ENCODE measurements at places on chromosomes 2 and 18.

DNA sequence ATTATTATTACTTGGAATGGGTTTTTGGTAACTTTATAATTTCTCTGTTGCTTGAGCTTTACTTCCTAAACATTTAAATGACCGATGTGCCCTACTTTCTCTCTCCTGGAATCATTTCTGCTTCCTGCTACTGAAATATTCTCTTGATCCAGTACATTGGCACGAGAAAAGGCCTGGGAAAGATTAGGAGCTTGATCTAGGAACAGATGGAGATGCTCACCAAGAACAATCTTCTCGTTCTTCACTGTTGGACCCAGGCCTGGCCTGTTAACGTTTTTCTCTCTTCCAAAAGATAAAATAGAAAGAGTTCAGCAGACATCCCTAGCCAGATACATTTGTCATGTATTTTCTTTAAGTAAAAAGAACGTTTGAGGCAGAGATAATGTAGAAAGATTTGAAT, 1356.8 kb upstream of the CRIM1 start:
- DNase-seq: peak; percentile 20

DNA sequence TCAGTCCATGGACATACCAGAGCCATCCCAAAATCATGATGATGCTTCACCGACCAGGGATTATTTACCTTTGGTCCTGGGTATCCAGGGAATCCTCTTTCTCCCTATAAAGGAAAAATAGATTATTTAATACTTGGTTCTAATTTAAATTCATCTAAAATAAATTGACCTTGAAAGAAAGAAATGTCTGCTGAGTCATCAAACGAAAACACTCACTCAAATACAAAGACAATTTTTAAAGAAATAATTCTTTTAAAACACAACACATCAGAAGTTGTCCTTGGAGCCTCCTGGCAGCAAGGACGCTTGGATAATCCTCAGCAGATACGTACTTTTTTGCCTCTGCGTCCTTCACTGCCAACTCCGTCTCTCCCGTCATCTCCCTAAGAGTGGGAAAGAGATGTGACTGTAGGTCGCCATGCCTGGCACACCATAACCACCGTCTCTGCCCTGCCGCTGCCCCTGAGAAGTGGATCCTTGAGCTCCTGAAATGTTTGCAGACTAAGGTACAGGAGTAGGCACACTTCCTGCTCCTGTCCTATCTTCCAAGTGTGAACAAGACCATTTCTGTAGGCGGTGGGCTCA, 65.6 kb downstream of the COL6A3 start:
- DNase-seq: no peak

DNA sequence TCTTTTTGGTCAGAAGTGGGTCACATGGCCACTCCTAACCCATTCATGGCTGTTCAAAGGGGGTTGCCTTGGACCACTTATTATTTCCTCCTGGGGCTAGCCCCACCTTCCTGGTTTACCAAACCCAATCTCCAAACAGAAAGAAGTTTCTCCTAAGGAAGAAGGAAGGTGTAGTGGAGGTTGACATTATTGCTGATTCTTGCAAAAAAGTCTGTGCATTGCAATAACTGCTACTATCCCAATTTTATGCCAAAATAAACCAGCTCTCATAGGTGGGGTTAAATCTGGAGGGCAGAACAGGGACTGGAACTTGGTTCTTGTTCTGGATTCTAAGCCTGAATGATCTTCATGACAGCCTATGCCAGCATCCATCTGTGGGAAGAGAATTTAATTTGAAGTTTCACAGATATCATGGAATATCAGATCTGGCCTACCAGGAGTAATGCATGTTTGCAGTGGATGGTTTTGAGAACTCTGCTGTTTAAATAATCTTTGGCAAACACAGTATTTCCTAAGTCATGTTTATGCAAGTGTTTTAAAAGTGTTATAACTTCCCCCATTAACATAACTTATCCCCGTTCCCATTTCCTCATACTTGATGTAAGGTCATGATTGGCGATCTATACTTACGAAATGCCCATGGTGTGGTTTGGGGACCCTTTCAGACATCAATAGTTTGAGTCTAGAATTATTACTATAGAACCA, 11.9 kb downstream of the ANXA4 start:
- no peak for DNase-seq

GRCh38 chr2:16100006-16100405, 159.7 kb downstream of the MYCN start:
- DNase-seq: no peak

- DNase-seq: no peak
Measured at GRCh38 chr2:188046437-188046836, 245.2 kb upstream of the GULP1 start.

DNA sequence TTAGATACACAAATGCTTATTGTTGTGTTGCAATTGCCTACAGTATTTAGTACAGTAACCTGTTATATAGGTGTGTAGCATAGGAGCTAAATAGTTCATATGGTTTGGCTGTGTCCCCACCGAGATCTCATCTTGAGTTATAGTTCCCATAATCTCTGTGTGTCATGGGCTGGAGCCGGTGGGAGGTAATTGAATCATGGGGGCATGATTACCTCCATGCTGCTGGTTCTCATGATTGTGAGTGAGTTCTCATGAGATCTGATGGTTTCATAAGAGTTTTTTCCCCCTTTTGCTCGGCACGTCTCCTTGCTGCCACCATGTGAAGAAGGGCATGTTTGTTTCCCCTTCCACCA, 190.5 kb upstream of the SESTD1 start:
- DNase-seq: no peak

- no peak for DNase-seq
Measured at GRCh38 chr18:58205443-58206160, 161.6 kb downstream of the NEDD4L start.
